NCI-H2107 (cell line): ENCODE measurements at places on chromosomes 5 and 9.

DNA sequence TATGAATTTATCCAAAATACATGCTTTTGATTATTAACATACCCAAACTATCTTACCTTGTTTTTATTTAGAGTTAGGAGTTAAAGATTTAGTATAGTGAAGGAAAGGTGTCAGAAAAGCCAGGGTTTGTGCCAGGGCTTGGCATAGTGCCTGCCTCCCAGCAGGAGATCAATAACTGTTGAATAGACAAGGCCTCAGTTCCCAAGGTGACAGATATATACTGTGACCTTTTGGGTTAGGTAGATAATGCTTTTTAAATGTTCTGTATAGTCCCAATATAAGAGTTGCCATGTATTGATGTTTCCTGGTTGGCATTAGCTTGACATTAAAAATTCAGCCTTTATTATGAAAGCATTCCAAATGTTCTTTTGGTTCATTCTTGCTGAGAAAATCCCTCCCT, 121.8 kb downstream of the MCTP1 start:
- no peak for DNase-seq

DNA sequence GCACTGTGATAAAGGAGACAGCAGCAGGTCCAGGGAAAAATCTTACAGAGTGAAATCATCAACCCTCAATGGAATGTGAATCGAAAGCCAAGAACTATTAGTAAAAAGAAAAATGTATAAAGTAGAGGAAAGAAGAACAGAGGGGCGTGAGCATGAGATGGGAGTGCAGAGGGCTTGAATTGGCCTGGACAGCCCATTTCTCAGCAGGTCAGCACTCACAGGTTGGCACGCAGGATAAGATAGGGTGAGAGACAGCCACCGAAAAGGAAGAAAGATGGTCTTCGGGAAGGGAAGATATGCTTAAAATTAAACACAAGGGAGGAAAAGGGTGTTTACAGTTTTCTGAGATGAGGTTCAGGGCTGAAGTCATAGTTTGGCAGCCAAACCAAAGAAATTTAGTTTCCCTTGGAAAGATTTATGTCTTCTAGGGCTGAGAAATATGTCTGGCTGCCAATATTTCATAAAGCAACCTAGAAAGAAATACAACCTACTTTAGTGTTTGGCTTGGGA, 524.7 kb downstream of the SPATA31D1 start:
- no peak for DNase-seq

- DNase-seq: no peak
These were observed 103.2 kb upstream of the VCAN start for GRCh38 chr5:83368319-83368718.

DNA sequence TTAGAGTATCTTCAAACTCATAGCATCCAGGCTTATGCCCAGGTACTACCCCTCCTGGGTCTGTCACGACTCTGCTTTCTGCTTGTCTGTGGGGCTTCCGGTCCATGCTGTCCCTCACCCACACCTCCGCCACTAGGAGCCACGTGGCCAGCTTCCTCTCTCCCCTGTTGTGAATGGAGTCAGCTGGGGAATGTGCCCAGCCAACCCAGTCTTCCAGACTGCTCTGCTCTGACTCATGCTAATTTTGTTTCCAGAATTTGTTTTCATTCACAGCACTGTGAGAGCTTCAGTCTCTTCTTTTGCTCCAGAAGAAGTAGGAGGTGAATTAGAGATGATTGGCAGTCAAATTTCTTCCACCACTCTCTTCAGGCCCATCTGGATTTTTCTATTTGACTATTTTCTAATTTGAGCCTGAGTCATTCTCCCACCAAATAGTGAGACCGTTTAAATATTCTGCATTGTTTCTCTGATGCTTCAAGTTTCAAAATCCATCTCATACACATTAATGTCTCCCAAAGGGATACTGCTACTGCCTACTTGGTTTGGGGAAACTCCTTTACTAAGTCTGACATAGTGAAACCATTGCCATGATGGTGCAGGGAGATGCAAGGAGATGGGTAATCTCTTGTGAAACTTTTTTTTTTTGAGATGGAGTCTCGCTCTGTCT, 424.1 kb upstream of the KIF2A start:
- no peak for DNase-seq

- DNase-seq: no peak
These were observed 101.2 kb downstream of the MSX2 start for GRCh38 chr5:174825587-174825986.

DNA sequence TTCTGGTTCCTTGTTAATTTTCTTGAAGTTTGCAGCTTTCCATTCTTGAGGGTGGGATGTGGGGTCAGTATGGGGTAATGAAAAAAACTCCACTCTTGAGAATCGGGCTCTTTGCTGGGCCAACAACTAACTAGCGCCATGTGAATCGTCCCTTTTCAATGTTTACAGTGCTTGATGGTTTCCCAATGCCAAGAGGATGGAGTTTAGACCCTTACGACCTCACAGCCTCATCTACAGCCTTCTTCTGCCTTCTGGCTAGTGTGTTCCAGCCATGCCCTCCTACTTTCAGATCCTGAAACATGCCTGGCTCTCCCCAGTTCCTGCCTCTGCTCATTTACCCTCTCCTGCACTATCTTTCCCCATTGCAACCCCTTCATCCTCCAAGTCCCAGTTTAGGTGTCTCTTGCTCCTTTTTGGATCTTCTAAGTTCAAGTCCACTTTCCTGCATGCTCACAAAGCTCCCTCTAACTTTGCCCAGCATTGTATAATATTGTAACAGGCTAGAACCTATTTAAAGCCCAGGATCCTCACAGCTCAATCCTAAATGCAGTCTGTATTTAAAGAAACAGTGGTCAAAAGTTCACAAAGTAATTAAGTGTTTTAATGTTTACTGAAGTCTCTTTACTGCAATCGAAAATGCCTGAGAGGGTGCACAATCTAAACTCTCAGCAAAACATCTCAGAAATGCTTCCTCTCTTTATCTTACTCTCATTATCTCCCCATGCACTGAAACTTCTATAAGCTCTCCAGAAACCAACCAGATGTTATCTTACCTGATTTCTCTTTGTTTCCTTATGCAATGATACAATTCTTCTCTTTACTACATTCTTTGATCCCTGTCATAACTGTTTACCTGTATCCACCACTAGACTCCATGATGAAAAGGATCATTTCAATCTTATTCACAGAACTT, 20.6 kb upstream of the CAST start:
- no peak for DNase-seq

DNA sequence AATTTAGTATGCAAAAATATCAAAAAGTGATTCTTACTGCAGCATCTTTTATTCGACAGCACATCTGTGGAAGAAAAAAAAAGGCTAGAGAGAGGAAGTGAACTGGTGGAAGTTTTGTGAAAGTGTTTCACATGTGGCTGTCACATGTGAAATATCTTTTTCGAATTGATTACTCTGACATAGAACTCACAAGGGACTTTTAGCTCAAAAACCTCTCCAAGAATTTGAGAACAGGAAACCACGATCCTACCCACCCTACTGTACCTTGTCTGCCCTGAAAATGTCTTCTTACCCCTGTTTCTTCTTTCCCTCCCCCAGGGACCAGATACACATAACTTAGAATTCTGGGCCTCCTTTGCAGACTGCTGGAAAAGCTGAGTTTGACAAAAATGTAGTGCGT, 106.5 kb upstream of the PRRC1 start:
- no peak for DNase-seq

DNA sequence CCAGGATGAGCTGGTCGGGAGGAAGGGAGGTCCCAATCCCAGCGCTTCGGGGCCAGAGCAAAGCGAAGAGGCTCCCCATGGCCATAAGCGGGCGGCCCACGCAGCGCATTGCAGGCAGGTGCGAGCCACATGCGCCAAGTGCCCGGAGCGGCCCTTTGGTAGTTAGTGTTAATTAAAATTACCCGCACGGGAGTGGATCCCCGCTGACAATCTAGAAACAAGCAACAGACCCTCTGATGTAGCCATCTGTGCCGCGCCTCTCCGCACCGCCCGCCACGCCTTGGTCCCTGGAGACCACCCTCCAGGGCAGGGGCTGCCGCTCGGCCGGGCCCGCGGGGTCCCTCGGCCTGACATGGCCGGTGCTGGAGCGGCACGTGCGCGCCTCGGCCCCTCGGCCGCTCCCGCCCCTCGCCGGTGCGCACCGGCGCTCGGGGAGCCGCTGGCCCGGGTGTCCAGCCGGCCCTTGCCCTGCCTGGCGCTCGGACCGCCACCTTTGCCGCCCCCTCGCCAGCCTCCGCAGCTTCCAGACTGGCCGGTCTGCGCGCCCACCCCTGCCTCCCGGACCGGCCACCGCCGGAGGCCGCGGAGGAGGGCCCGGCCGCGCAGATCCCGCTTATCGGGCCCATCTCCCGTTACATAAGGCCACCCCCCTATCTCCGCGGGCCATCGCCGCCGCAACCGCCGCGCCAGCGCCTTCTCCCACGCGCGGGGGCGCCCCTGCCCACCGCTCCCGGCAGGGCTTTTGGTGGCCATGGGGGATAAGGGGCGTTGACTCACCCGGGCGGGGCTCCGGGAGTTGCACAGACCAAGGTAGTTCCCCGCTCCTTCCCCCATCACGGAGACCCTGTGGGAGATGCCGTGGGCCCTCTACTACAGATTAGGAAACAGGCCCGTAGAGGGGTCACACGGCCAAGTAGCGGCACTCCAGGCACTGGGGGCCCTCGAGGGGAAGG, 1.9 kb upstream of the IL13 start:
- no peak for DNase-seq

DNA sequence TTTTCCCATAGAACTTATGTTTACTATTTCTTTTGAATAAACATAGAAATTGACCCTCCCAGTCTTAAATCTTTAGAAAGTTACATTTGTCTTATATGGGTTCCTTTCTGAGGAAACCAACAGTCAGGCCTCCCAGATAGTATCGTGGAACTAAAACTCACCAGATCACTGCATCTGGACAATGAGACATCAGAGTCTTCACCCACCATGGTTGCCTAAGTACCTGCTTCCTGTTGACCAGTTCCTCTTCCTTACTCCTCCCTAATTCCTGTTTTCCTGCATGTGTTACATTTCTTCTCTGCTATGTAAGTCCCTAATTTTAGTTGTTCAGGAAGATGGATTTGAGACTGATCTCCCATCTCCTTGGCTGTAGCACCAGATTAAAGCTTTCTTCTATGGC, 462.2 kb downstream of the DIRAS2 start:
- no peak for DNase-seq

GRCh38 chr5:170434966-170435605, 45.9 kb upstream of the KCNMB1 start:
- no peak for DNase-seq

DNA sequence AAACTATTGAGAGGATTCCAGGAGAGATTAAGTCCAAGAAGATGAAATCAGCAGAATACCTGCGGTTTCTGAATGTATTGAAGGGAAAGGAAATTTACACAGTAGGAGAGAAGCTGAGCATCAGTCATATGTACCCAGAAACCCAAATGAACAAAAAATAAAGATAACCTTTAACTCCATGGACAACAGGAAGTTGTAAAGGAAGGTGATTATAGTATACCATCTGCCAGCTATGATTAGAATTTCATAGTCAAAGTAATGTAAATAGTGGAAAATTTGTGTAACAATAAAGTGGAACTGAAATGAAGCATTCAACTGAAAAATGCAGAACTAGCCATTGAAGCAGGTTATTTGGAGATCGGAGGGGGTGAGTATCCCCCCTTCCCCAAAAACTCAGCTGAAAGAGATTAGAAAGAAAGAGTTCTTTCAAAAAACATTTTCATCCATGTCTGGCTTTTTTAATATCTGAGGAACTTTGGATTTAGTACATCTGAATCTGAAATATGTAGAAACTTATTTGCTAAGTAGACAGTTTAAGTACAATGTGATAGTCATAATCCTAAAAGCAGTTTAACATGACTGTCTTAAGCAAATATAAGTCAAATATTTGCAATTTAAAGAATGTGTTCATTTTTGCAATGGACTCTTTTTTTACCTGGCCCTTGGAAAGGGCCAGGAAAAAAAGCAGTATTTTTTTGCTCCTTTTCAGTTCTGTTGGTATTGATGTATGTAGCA, 58.4 kb downstream of the APC start:
- DNase-seq: no peak

DNA sequence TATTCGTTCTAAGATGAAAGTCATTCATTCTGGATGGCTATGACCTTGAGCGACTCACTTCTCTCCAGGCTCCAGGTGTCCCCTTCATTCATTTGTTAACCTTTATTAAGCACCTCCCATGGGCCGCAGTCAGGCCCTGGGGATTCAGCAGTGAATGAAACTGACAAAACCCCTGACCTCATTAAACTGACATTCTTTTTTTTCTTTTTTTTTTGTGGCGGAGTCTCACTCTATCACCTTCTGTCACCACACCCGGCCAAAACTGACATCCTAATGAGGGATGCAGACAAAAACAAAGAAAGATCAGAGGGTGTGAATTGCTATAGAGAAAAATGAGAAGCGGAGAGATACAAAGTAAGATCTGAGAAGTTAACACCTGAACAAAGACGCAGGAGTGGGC, 16.5 kb upstream of the ODF2 start:
- no peak for DNase-seq

- no peak for DNase-seq
These were observed 34.4 kb upstream of the SSBP2 start for GRCh38 chr5:81785322-81785721.

- DNase-seq: no peak
These were observed 18.6 kb upstream of the ZNF366 start for GRCh38 chr5:72525816-72526215.

GRCh38 chr5:74630453-74631066, 10.0 kb downstream of the ENC1 start:
- no peak for DNase-seq

GRCh38 chr5:58455066-58455465, 4.8 kb downstream of the PLK2 start:
- DNase-seq: no peak

- no peak for DNase-seq
These were observed 17.4 kb upstream of the C9orf72 start for GRCh38 chr9:27590651-27591050.

DNA sequence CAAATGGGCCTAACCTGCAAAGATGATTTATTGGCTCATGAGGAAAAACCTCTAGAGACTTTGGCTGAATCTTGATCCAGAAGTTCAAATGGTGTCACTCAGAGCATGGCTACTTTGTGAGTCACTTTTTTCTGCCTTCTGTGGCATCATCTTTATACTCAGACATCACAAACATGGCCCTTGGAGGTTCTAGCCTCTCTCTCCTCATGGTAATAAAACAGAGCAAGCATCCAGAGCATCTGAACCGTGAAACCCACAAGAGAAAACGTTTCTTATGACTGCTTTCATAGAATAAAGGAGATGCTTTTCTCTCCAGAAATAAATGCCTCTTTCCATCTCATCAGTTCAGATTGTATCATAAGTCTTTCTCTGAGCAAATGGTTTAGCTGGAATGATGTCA, 780.3 kb downstream of the KCTD16 start:
- DNase-seq: no peak

DNA sequence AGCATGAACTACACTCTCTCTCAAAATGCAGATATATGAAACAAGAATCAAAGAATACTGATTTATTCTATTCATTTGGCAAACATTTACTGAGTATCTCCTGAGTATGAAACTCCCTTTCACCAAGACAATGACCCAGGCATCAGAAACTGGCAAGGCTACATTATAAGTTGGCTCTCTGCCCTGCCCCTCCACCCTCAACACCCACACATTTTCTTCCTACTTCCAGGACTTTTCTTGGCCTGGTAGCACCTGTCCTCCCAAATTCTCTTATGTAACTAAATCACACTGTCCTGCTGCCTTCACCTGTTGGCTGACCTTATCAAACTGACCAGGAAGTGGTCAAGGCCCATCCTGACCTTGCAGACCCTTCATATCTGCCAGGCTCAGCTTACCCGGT, 3.5 kb downstream of the RASEF start:
- no peak for DNase-seq

GRCh38 chr9:15121630-15122029, 185.4 kb downstream of the TTC39B start:
- DNase-seq: no peak
